ENCODE measurements at places on chromosomes 13 and 19.

- no peaks in the 10 kb centered on the region for H3K36me3 ChIP-seq
- H3K27me3 ChIP-seq: peaks cover 13% of the 10 kb centered on the region
- H3K4me3 ChIP-seq: no peak overlapping the region
- H3K4me1 ChIP-seq: no peaks in the 10 kb centered on the region
- DNase-seq: no peak
These were observed 45.0 kb downstream of the FLT3 start for GRCh38 chr13:28055357-28055756.

DNA sequence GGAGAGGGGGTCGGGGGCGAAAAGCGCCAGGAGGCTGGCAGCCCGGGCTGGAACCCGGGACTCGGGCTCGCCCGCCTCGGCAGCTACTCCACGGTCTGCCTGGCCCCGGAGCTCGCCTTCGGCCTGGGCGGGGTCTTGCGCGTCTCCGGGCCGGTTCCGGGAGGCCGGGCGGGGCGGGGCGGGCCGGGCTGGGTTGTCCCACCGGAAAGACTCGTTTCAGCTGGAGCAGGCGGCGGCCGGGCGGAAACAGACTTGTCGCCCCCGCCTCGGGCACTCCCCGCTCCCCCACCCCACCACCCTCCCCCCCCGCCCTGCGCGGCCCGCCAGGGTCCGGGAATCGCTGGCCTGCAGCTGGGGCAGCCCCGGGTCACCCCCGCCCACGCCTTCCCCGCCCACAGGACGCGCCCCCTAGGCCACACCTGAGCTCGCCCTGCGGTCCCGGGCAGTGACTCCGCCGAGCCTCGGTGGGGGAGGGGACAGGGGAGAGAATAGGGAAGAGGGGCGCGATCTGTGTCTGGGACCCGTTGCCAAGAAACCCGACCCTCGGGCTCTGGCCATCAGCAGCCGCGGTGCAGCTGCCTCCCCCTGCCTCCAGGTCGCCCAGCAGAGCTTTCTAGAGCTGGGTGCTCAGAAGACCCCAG lies 109.4 kb downstream of the KCTD15 start:
- DNase-seq: no peak
- H3K4me3 ChIP-seq: peak overlapping the region; percentile 12
- H3K4me1 ChIP-seq: peaks cover 15% of the 10 kb centered on the region
- peaks cover 53% of the 10 kb centered on the region for H3K27me3 ChIP-seq
- H3K27ac ChIP-seq: no peak overlapping the region
- H3K36me3 ChIP-seq: no peaks in the 10 kb centered on the region

- peak overlapping the region; percentile 89 for H3K27ac ChIP-seq
- H3K4me3 ChIP-seq: peak overlapping the region; percentile 72
- peaks cover 30% of the 10 kb centered on the region for H3K4me1 ChIP-seq
- DNase-seq: peak; percentile 93
These were observed 467 bp upstream of the CLN5 start for GRCh38 chr13:76991432-76991795.

- H3K27me3 ChIP-seq: no peaks in the 10 kb centered on the region
- no peaks in the 10 kb centered on the region for H3K4me1 ChIP-seq
- no peak overlapping the region for H3K27ac ChIP-seq
- no peak overlapping the region for H3K4me3 ChIP-seq
These were observed 579.6 kb downstream of the DIAPH3 start for GRCh38 chr13:59584101-59584500.

GRCh38 chr19:35462476-35462953 lies 14.5 kb downstream of the FFAR2 start:
- H3K4me1 ChIP-seq: peaks cover 51% of the 10 kb centered on the region
- peak overlapping the region; percentile 66 for H3K27ac ChIP-seq
- no peaks in the 10 kb centered on the region for H3K27me3 ChIP-seq
- no peak overlapping the region for H3K4me3 ChIP-seq
- H3K36me3 ChIP-seq: no peaks in the 10 kb centered on the region

DNA sequence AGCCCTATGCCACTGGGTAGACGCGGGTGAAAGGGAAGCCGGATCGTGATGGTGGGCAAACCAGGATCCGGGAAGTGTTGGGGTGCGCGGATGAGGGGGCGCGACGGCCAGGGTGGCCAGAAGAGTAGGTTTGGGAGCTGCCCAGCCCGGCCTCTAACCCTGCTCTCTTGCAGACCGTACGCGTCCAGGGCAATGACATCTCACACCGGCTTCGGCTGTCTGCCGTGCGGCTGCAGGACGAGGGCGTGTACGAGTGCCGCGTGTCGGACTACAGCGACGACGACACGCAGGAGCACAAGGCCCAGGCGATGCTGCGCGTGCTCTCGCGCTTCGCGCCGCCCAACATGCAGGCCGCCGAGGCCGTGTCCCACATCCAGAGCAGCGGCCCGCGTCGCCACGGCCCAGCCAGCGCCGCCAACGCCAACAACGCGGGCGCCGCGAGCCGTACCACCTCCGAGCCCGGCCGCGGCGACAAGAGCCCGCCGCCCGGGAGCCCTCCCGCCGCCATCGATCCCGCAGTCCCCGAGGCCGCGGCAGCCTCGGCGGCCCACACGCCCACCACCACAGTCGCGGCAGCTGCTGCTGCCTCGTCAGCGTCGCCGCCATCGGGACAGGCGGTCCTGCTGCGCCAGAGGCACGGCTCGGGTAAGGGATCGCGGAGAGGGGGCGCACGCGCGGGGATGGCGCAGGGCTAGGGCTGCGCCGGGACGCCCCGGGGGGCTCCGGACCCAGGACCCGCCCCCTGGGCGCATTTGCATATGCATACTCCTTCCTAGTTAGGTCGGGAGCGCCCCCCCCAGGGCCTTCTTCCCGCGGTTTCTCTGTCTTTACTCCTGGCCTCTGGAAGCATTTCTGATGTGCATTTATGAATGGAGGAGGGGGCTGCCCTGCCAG lies 4.1 kb downstream of the VSTM2B start:
- H3K27me3 ChIP-seq: peaks cover 75% of the 10 kb centered on the region
- no peak for DNase-seq
- H3K4me3 ChIP-seq: no peak overlapping the region
- peaks cover 41% of the 10 kb centered on the region for H3K4me1 ChIP-seq
- H3K36me3 ChIP-seq: no peaks in the 10 kb centered on the region

- no peak overlapping the region for H3K27ac ChIP-seq
- no peak for DNase-seq
- H3K4me1 ChIP-seq: no peaks in the 10 kb centered on the region
- no peaks in the 10 kb centered on the region for H3K36me3 ChIP-seq
- H3K4me3 ChIP-seq: no peak overlapping the region
- H3K27me3 ChIP-seq: peaks cover 4% of the 10 kb centered on the region
These were observed 165.2 kb downstream of the URI1 start for GRCh38 chr19:30107251-30107650.

GRCh38 chr19:54648129-54648528 lies 14.7 kb upstream of the LILRB4 start:
- H3K27me3 ChIP-seq: peaks cover 8% of the 10 kb centered on the region
- no peak for DNase-seq
- H3K36me3 ChIP-seq: no peaks in the 10 kb centered on the region
- H3K4me1 ChIP-seq: no peaks in the 10 kb centered on the region
- H3K4me3 ChIP-seq: no peak overlapping the region

GRCh38 chr13:75704194-75704926 lies 68.2 kb downstream of the LMO7 start:
- no peak overlapping the region for H3K27ac ChIP-seq
- H3K4me3 ChIP-seq: no peak overlapping the region
- H3K4me1 ChIP-seq: no peaks in the 10 kb centered on the region
- no peak for DNase-seq
- no peaks in the 10 kb centered on the region for H3K36me3 ChIP-seq

DNA sequence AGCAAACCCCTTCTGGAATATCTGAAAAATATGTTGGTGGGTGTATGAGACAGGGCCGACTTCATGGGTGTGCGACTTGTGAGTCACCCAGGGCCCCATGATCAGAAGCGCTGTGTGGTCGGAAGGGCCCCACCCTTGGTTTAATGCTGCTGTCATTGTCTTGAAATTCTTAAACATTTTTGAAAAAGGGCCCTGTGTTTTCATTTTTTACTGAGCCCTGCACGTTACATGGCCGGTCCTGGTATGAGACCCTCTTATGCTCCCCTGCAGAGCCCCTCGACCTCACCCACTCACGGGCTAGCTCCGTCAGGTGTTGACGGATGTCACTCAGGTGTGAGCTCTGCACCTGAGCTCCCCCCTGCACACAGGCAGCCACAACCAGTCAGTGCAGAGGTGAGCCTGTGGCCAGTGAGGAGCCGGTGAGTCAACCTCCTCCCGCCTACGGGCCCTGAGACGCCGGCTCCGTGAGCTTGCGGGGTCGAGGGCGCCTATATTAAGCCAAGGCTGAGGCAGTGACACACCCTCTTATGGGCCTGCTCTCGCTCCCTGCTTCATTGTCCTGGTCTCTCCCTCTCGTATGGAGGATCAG lies 27.7 kb downstream of the GADD45B start:
- peaks cover 36% of the 10 kb centered on the region for H3K4me1 ChIP-seq
- H3K36me3 ChIP-seq: no peaks in the 10 kb centered on the region
- DNase-seq: peak; percentile 51
- peak overlapping the region; percentile 30 for H3K27ac ChIP-seq

GRCh38 chr19:10422046-10422461 lies 1.7 kb downstream of the PDE4A start:
- DNase-seq: no peak
- peaks cover 71% of the 10 kb centered on the region for H3K27me3 ChIP-seq
- H3K4me1 ChIP-seq: peaks cover 81% of the 10 kb centered on the region
- no peak overlapping the region for H3K27ac ChIP-seq
- H3K4me3 ChIP-seq: no peak overlapping the region
